ENCODE measurements at places on chromosomes 3 and 15.

DNA sequence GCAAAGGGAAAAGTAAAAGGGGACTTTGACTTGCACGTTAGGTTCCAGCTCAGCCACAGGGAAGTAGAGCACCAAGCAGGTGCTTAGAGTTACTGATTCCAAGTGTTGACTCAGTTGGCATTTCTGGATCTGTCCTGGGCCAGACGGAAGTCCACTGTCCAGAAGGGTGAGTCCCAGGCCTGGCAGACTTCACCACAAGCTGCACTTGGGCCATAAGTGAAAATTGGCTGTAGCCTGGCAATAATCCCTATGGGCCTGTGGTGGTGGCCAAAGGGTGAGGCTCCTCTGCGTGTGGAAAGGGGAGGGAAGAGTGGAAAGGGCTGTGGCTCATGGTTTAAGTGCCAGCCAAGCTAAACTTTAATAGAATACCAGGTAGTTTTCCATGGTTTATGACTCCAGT lies 121.5 kb downstream of the DTWD1 start:
- no peak for DNase-seq

DNA sequence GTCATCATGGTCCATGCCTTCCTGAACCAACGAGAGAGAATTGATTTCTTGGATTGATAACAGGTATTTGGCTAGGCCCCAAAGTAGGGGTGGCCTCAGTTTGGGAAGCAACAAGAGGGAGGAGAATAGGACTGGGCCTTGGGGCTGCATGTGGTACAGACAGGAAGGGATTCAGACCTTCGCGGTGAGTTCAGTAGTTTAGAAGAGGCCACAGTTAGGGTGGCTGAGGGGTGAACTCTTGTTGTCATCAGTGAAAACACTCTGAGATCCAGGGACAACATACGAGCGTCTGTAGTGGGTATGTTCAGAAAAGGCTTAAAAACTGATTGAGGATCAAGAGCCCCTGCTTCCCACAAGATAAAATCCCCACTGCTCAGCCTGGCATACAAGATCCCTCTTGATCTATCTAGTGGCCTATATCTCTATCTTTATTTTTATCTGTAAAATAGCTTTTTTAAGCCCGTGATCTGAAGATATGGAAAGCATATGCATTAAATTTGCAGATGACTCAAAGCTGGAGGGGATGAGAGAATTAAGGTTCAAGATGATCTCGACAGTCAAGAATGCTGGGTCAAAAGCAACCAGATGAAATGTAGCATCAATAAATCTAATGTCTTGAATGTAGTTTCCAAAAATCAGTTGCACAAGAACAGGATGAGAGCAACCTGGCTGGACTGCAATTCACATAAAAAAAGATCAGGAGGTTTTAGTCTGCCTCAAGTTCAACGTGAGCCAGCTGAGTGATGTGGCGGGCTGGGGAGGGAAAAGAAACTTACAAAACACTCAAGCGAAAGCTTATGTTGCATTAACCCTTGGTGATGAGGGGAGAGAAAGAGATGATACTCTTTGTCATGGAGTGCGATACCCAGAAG lies 221.1 kb upstream of the TLE3 start:
- peak; percentile 93 for DNase-seq

DNA sequence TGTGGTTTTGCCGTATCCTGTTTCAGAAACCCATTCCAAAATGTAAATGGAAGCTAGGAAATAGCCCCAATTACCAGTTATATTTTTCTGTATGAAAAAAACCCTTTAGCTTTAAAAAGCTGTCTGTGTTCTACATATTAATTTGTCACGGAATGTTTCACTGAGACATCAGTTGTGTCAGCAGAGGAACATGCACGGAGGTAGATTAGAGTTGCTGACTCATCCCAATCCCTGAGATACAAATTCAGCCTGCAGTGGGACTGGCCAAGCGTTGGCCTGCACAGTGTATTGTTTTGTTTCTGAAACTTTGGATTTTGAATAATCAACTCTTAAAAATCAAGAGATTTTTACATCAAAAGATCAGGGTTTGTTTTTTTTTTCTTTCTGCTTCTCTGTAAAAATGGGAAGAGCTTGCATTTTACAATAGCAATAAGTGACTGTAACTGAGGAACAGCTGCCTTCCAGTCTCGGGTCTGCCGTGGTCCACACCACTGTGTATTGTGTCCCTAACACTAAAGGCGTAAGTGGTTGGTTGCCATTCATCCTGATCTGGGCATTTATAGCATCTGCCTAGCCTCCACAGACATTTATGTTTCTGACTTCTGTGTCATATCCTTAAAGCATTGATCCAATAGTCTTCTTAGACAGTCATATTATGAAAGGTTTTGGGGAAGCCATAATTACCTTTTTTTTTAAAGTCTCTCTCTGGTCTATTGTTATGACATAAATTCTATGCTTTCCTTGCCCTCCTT lies 218.1 kb downstream of the ADAMTSL3 start:
- DNase-seq = peak; percentile 52

- DNase-seq = peak; percentile 18
Observed at GRCh38 chr15:52428297-52428696, 100.4 kb downstream of the MYO5A start.

DNA sequence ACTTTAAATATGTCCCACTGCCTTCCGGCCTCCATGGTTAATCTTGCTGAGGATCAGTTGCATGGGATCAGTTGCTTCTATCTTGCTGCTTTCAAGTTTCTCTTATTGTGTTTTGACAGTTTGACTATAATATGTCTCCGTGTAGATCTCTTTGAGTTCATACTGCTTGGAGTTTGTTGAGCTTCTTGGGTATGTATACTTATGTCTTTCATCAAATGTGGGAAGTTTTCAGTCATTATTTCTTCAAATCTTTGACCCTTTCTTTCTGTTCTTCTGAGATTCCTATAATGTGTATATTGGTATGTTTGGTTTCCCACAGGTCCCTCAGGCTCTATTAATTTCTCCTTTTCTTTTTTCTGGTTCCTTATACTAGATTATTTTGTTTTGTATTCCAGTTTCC lies 30.8 kb downstream of the PCCB start:
- DNase-seq = no peak

DNA sequence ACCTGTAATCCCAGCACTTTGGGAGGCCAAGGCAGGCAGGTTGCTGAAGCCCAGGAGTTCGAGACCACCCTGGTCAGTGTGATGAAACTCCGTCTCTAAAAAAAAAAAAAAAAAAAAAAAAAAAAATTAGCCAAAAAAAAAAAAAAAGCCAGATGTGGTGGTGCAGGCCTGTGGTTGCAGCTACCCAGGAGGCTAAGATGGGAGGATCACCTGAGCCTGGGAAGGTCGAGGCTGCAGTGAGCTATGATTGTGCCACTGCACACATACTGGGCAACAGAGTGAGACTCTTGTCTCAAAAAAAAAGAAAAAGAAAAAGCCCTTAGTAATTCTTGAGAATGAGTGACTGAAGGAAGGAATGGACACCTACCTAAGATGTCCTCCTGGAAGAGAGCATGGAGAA lies 105.1 kb downstream of the VGLL4 start:
- DNase-seq = no peak

GRCh38 chr3:130539005-130539404 lies 22.0 kb downstream of the COL6A6 start:
- peak; percentile 41 for DNase-seq

DNA sequence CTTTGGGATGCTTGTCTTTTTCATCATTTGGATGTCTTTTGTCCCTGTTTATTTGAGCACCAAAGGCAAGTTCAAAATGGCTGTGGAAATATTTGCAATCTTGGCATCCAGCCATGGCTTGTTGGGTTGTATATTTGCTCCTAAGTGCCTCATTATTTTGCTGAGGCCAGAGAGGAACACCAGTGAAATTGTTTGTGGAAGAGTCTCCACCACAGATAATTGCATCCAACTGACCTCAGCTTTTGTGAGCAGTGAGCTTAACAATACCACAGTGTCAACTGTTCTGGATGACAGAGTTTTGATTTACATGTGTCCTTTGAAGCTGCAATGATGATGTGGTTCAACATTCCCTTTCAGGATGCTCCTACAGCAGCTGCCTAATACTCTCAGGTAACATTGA lies 83.0 kb upstream of the KCNAB1 start:
- DNase-seq = no peak

DNA sequence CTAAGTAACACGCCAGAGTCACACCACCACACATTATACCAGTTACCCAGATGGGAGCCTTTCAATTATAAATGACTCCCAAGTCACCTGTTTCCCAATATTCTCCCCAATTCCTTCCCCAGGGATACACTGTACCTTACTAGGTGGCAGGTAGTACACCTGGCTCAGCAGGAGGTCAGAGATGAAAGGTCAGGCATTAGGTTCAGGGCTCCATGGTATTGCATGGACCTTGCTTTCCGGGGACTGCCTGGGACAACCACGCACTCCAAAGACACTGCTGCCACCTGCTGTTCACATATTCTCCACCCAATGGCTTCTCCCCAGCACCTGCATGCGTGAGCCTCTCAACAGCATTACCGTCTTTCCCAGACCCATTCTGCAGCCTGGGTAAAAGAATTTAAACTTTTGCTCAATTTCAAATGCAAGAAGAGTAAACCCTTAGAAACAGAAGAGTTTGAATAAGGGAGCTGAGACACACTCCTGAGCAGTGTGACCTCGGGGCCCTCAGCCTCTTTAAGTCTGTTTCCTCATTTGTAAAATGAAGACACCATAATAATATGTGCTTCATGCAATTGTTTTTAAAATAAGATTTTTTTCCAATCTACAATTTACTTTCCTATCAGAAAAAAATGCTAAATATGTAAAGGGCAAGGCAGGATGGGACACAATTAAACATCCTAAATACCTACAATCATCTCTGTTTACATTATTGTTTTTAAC lies 28.0 kb upstream of the LACTB start:
- peak; percentile 73 for DNase-seq

DNA sequence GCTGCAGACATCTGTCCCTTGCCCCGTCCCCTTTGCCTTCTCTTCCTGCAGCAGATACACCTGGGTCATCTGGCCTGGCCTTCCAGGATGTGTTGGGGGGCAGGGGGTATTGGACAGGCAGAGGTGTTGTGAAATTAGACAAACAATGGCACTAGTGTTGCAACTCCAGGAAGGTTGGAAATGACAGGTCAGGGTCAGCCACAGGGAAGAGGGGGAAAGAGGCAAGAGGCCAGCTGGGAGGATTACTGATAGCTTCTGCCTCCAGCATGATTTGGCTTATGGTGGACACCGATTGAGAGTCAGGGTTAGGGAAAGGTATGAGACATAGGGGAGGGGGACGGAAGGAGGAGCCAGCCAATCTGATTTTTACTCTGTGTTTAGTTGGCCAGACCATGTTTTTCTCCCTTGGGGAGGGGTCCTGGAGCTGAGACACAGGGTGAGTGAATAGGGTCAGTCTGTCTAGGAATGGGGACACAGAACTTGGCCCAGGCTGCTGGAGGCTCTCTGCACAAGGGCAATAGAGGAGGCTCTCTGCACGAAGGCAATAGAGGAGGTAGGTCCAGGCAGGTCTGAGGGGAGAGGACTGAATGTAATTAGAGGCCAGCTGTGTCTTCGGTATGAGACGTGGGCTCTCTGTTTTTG lies 3.4 kb upstream of the ATP2B2 start:
- no peak for DNase-seq

GRCh38 chr3:46468753-46469600 lies 4.3 kb upstream of the LTF start:
- no peak for DNase-seq

DNA sequence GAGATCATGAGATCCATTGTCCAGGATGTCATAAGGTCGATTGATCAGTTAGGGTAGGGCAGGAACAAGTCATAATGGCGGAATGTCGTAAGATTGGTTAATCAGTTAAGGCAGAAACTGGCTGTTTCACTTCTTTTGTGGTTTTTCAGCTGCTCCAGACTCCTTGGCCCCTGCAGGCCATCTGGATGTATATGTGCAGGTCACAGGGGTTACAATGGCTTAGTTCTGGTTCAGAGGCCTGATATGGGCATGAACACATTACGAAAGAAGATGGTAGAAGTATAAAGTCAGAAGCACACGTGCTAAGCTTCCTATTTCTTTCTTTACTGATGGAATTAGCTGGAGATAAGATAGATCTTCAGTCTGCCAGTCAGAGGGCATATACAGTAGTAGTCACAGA lies 315.4 kb upstream of the LRRC3B start:
- no peak for DNase-seq

GRCh38 chr15:27059610-27060202 lies 88.7 kb downstream of the GABRG3 start:
- DNase-seq = peak; percentile 37

DNA sequence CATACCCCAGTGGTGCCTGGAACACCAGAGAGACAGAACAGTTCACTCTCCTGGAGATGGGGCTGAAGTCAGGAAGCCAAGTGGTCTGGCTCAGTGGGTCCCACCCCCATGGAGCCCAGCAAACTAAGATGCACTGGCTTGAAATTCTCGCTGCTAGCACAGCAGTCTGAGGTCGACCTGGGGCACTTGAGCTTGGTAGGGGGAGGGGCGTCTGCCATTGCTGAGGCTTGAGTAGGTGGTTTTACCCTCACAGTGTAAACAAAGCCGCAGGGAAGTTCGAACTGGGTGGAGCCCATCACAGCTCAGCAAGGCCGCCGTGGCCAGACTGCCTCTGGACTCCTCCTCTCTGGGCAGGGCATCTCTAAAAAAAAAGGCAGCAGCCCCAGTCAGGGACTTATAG lies 272.0 kb downstream of the KLF13 start:
- no peak for DNase-seq

GRCh38 chr15:82100111-82100929 lies 54.5 kb upstream of the MEX3B start:
- DNase-seq = peak; percentile 71

DNA sequence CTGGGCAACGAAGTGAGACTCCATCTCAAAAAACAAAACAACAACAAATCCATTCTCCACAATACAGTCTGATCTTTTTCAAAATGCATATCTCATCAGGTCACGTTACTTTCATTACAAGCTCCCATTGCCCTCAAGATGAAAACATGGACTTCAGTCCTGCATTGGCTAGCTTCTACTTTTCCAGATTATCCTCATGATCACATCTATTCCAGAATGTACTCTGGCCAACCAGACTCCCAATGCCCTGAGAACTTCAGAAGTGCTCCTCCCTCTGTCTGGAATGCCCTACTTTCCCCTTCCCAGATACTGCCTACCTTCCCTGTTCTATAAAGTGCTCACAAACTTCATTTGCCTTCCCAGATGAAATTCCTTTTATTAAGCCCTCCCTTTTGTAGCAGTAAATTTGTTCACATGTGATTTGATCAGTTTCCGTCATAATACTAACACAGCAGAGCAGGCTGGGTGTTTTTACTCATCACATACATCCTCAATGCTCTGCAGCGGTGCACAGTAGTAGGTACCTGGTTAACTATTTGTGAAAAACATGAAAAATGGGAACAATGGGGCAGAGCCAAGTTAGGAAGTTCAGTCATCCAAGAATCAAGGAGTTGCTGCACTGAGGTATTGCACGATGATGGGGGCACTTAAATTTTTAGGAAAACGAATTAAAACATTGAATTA lies 5.3 kb downstream of the RPL22L1 start:
- no peak for DNase-seq

DNA sequence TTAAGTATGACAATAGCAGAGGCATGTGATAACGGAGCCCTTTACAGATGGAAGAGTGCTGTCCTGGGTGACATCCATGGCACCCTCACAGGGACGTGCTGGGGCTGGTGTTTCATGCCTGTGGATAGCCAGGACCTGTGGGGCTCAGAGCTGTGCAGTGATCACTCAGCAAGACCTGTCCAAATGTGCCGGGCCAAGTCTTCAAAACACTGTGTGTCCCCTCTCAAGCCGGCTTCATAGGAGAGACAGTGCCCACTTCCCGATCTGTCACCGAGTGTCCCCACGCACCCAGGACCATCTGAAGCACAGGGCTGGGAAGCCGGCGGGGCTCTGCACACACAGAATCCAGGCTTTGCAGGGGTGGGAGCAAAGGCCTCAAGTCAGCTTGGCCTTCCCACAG lies 217.2 kb upstream of the IGF1R start:
- no peak for DNase-seq

Data from AG10803 (cell line).